GM04503 (cell line): ENCODE measurements at places on chromosomes 2 and 18.
A peak's percentile ranks its signal among the peaks of the same experiment; 100 is the strongest.

DNA sequence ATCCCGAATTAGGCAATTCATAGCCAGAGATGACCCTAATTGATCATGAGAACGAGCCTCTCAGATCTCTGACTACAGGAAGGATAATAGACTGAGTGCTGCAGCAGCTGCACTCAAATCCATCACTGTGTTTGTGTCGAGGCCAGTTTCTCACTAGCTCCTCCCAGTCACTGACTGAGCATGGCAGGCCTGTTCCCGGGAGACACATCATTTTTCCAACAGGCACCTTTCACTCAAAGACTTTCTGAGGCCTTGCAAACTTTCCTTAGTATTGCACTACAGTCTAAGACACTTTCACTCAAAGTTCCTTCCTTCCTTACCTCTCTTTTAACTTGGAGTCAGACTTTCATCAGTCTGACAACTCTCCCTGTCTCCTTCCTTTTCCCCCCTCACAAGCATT is 13.7 kb downstream of the SOS1 start:
- DNase-seq, result no peak

- DNase-seq, result peak; percentile 59
Observed at GRCh38 chr2:100786297-100786658, 33.7 kb upstream of the NPAS2 start.

- DNase-seq, result peak; percentile 77
Observed at GRCh38 chr2:120647487-120647886, 88.2 kb upstream of the GLI2 start.

DNA sequence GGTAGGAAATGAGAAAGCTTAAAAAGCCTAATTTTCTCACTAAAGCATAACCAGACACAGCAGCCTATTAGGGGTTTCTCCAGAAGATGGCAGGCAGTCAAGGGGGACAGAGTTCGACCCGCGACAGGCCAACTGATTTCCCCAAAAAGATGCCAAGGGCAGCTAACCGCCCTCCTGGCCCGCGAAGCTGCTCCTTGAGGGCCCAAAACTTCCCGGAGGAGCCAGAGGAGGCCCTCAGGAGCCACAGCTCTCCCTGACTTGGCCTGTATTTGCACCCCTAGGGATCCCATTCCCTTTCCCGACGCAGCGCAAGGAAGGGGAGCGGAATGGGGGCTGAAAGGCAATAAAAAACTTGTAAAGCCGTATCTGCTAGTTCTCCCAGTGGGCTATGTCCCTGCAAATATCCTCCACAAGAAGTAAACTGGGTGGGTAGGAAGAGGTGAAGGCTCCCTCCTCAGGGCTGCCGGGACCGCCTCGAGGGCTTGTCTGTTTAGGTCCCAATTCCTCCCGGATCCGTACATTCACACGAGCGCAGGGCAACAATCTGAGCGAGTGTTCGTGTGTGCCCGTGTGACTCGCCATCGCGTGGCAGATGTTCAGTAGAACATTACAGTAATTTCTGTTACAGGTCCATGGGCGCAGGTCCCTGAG is 756 bp upstream of the NAGK start:
- DNase-seq, result no peak

GRCh38 chr2:128306081-128306930 is 12.4 kb downstream of the HS6ST1 start:
- peak; percentile 89 for DNase-seq

- peak; percentile 93 for DNase-seq
Observed at GRCh38 chr18:3603421-3604234, 153.7 kb downstream of the TGIF1 start.

DNA sequence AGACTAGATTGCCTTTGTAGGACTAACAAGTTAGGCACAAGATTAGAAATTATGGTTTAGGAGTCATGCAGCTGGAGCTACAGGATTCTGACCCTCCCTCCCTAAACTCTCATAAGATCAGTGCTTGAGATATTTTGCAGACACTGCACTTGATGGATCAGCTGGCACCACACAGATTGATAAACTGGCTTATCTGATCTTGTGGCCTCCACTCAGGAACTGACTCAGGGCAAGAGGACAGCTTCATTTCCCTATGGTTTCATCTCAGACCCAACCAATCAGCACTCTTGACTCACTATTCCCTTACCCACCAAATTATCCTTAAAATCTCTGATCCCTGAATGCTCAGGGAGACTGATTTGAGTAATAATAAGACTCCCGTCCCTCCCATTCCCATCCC is 152.3 kb downstream of the DIS3L2 start:
- no peak for DNase-seq

DNA sequence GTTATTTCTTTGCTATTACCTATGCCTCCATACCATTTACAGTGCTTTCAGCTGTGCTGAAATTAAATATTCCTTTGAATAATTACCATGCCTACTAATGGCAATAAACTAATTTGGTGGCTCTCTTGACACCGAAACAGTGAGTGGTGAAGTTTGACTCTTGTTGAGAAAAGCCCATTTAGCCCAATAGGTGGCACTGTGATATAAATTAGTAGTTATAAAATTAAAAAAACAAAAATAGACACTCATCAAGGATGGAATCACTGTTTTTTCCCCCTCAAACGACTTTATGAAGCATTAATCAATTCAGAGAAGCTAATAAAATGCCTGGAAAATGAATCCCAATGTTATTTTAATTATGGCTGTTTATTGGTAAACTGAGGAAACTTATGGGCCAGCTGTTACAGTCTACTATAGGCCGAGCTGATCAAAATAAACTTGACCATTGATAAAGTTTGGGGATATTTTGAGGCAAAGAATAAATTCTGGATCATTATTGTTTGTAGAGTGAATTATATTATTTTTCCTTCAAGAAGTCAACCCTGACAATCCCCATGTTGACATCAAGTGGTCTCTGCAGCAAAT is 339.6 kb downstream of the TRIB2 start:
- no peak for DNase-seq

- DNase-seq, result no peak
Observed at GRCh38 chr2:161486111-161486510, 70.0 kb downstream of the TBR1 start.

DNA sequence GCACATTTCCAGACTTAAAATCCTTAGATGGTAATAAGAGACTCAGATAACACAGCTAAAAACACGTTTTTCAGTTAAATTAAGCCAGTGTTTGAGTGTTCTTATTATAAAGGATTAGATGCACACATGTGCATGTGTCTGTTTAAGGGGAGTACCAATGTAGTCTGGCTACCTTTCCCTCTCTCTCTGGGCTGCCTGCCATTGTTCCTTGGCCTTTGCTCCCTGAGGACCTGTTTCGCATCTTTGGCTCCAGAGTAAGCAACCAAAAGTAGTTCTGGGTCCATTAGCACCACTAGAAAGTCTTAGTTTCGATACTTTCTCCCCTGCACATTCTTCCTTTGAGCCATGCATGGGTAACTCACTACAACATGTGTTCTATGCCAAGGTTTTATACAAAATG is 228.3 kb downstream of the TPGS2 start:
- no peak for DNase-seq

GRCh38 chr2:230674966-230675672 is 37.5 kb upstream of the CAB39 start:
- no peak for DNase-seq

DNA sequence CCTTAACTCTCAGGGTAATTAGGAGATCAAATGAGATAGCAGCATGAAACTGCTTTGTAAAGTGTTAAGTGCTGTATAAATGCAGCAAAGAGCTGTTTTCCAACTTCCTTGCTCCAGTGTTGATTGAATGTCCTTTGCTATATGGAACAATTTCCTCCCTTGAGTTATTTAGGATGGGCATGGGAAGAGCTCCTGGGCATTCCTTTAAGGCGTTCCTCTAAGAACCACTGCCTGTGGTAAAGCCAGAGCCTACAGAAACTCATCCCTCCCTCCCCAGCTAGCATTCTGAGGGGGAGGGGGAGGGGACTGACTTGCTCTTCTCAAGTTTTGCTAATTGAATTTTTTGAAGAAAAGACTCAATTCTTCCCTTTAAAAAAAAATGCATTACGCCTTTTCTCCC is 1.4 kb downstream of the AKAIN1 start:
- DNase-seq, result no peak

- no peak for DNase-seq
Observed at GRCh38 chr2:57906152-57906732, 140.4 kb upstream of the VRK2 start.

GRCh38 chr2:240235149-240235803 is 94.8 kb upstream of the OTOS start:
- no peak for DNase-seq

- no peak for DNase-seq
Observed at GRCh38 chr2:16774980-16775898, 109.6 kb upstream of the CYRIA start.

DNA sequence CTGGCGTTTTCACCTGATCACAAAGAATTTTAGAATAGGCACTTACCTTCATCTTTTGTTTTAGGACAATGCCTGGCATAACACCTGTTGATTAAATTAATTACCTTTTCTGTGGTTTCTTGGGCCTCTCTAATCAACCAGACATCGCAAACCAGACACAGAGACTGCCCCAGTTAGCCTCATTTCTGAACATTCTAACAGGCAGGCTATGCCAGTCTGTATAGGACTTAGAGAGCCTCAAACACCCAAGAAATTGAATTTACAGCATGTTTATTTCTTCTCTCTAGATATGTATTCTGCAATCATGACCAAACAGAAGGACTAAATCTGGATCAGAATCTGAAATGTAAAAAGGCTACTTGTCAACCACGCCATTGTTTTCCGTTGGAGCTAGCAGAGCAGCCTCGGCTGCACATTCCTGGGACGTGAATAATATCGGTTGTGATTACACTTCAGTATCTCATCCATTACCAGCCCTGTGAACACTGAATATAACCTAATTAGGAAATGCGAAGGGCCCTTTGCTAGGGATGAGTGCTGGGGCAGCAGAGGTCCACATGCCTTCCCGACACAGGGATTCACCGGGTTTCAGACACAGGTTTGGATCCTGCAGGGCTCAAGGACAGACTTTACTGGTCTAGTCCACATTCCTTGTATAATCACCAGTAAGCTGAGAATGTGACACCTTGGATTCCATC is 17.5 kb upstream of the CDC42EP3 start:
- no peak for DNase-seq

GRCh38 chr18:54881229-54881768 is 53.0 kb downstream of the RAB27B start:
- no peak for DNase-seq

- DNase-seq, result no peak
Observed at GRCh38 chr2:9250091-9250490, 43.5 kb downstream of the ASAP2 start.

GRCh38 chr2:49619804-49620203 is 465.5 kb upstream of the FSHR start:
- no peak for DNase-seq

DNA sequence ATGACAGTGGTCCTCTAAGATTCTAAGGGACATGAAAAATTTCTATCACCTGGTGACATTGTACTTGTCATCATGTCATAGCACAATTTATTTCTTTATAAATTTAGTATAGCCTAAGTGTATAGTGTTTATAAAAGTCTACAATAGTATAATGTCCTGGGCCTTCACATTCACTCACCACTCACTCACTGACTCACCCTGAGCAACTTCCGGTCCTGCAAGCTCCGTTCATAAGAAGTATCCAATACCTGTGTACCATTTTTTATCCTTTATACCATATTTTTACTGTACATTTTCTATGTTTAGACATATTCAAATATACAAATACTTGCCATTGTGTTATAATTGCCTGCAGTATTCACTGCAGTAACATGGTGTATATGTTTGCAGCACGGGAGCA is 72.8 kb upstream of the DSEL start:
- DNase-seq, result no peak

DNA sequence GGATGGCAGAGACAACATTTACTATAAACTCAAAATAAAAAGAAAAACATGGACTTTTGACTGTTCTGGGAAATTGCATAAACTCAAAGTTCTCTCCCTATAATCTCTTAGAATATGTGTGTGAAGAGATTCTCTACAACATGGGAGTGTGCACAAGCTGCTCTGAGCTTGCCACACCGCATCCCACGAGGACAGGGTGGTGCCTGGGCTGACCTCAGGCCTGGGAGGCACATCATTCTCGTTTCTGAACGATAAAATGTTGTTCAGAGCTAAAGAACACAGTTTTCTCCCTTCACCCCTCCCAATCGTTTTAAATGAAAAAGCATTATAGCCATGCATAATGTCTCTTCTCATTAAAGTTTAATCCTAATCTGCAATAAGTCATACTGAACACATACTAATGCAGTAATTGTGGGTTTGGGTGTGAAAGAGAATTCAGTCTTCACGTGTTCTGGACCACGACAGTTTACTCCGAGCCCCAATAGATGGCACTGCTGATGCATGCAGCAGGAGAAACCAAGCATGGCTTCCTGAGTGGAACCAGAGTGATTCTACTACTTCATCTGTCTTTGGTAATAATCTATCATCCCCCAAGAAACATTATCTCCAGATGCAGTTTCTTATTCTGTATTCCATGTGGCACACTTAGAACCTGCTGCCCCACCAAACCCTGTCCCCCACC is 46.9 kb upstream of the LAMA1 start:
- DNase-seq, result peak; percentile 1

GRCh38 chr2:9346885-9347284 is 76.4 kb downstream of the ITGB1BP1 start:
- no peak for DNase-seq

DNA sequence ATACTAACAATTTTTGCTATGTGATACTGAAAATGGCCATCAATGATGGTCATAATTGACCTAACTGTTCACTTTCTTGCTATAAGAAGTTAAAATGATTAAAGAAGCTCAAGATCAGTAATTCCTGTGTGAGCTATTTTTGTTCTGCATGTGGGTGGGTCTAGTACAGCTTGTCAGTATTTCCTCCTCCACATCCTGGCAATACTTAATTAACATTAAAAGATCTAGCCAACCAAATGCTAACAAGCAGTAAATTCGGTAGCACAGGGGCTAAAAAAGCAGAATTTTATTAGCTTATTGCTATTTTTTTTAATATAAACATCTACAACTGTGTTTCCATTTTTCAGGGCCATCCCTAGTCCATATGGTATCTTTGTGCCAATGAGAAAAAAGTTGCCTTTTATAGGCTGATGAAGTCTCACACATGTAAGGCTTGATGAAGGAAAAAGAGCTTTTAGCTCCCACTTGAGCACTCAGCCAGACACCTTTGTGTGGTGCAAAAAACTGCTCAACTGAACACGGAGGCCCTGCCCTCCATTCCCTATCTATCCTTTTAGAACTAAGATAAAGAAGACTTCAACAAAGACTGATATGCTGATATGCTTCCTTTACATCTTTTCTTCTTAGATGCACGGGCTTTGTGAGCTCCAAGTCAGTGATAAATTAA is 4.9 kb upstream of the PNO1 start:
- DNase-seq, result no peak

GRCh38 chr2:77009307-77009706 is 512.9 kb downstream of the LRRTM4 start:
- no peak for DNase-seq

GRCh38 chr2:220779931-220780330 is 792.2 kb downstream of the EPHA4 start:
- peak; percentile 49 for DNase-seq

DNA sequence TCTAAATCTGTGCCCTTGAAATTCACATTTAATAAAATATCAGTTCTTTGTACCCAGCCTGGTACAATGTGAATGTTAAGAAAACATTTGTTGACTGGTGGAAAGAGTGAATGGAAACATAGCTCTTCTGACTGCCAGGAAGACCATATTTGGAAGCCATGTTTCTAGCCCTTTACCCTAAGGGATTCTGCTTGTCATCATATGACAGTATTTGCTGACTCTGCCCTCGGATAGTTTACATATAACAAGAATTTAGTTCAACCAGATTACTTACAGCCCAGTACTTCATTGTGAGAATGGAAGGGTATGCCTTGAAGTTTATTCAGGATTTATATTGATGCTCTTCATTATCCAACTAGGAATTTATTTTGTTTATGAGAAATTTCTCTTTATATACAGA is 13.8 kb upstream of the KCNS3 start:
- DNase-seq, result no peak

GRCh38 chr2:113797237-113797636 is 40.8 kb upstream of the SLC35F5 start:
- DNase-seq, result no peak
